Activated CD4-positive, alpha-beta T cell treated with anti-CD3 and anti-CD28 coated beads, Interleukin-2, amount 50 U/mL, for 16 hours (primary cell): ENCODE measurements at places on chromosomes 11 and 22.
A peak's percentile ranks its signal among the peaks of the same experiment; 100 is the strongest.

DNA sequence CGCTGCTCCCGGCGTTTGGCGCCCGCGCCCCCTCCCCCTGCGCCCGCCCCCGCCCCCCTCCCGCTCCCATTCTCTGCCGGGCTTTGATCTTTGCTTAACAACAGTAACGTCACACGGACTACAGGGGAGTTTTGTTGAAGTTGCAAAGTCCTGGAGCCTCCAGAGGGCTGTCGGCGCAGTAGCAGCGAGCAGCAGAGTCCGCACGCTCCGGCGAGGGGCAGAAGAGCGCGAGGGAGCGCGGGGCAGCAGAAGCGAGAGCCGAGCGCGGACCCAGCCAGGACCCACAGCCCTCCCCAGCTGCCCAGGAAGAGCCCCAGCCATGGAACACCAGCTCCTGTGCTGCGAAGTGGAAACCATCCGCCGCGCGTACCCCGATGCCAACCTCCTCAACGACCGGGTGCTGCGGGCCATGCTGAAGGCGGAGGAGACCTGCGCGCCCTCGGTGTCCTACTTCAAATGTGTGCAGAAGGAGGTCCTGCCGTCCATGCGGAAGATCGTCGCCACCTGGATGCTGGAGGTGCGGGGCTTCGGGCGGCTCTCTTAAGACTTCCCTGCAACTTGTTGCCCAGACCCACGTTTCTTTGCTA is at the start of gene CCND1:
TSS of gene CCND1 (plus strand) at position 162 of the 587 bp plus-strand sequence. CDS start at position 320, 158 bp downstream.
- DNase-seq, result peak; percentile 13

- no peak for DNase-seq
Observed at GRCh38 chr11:47879259-47880158, 31.4 kb upstream of the NUP160 start.

- peak; percentile 82 for DNase-seq
Observed at GRCh38 chr11:96199563-96200025, 143.4 kb downstream of the MAML2 start.

DNA sequence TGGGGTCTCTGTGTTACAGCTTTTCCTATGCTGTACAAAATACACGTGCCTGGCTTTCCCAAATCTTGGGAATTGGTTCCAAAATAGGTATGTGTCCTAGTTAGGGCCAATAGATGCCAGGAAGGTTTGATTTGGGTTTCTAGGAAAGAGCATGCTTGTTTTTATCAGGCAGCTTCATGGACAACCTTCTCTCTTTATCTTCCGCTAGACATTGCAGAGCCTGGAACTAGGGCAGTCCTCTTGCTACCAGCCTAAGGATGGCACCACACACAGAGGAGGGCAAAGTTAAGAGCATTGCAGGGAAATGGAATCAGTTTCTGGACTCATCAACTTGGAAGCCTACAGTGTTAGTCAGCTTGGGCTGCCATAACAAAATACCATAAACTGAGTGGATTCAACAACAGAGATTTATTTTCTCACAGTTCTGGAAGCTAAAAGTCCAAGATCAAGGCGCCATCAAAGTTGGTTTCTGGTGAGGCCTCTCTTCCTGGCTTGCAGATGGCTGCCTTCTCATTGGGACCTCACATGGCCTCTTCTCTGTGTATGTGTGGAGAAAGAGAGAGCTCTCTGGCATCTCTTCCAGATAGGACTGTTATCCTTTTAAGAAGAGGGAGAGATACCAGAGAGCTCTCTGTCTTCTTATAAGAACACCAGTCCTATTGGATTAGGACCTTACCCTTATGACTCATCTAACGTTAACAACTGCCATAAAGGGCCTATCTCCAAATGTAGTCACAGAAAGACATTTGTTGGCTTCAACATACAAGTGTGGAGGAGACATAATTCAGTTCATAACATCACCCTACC is 27.3 kb upstream of the CREB3L1 start:
- DNase-seq, result no peak
